ENCODE measurements at places on chromosomes 12 and 14.

DNA sequence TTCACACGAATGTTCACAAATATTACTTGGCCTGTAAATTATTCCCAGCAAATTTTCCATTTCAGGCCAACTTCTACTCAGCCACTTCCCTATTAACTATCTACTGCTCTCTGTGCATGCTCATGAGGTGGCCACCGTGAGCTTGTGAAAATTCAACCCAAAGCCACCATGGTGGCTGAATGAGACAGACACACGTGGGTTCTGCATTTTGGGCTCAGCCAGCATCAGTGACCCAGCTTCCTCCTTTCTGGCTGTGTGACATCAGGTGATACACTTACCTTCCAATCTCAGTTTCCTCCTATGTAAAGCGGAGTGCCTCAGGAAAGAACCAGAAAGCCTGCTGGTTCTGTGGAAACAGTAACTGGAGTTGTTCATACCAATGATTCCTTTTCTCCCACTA lies 175.8 kb downstream of the FOXN3 start:
- DNase-seq = no peak

DNA sequence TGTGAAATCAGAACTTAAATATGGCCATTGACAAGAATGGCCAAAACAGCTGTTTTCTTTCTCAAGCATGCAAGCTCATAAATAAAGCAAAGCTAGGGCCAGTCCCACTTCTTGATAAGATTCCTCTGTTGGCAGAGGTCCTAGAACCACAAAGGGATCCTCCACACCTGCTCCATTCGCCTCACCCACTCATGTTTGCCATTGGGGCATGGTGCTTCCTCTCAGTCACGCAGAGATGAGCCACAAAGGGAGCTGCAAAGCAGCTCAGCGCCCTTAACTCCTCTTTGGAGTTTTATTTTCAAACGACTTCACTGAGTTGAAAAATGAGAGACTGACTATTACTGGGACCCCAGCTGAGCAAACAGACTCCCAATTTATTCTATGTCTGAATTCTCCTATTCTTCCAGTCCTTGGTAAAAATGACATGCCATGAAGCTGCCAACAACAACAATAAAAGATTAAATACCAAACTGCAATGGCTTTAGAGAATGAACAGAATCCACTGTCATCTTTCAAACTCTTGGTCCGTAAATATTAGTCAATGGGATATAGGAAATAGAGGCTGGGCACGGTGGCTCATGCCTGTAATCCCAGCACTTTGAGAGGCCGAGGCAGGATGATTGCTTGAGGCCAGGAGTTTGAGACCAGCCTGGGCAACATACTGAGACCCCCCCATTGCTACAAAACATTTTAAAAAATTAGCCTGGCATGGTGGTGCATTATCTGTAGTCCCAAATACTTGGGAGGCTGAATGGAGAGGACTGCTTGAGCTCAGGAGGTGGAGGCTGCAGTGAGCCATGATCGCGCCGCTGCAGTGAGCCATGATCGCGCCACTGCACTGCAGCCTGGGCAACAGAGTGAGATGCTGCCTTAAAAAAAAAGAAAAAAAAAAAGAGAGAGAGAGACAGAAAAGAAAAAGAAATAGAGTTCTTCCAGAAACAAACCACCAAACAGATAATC lies 16.4 kb downstream of the MANSC1 start:
- no peak for DNase-seq

DNA sequence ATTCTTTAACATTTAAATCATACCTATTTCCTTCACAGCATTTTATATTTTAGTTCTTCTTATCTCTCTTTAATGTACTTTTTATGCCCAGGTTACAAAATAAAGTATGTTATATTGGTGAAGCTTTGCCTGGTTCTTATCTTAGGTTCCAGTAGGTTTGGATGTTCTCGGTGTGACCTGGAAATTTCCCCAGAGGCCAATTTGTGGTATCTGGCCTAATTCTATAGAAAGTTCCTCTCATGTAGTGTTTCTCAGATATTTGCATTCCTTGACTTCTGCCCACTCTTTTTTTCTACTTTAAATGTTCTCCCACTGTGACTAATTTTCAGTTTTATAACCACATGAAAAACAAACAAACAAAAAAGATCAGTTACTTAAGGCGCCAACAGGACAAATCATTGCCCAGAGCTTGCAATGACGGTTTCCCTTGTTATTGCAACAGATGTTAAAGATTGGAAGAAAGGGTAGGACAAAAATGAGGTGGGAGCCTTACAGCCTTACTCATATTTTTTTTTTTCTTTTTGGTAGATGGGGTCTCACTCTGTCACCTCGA lies 41.2 kb upstream of the PPM1H start:
- no peak for DNase-seq

- DNase-seq = no peak
These were observed 134.2 kb downstream of the SYNE2 start for GRCh38 chr14:63986789-63987533.

DNA sequence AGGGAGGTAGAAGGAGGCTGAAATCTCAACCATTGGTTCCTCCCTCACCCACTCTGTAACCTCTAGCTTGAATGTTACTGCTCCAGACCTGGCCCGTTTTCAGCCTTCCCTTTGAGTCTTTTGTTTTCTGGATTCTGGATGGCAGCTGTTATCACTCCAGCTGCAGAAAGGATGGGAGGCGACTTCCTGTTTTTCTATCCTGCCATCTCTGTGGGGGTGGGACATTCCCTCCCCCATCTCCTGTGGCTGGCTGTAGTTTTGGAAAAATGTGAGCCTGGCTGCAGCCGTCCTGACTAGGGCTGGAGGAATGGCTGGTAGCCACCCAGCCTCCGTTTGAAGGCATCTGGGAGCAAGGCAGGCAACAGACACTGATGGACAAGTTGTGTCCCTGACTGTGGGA lies 2.9 kb upstream of the PPFIBP1 start:
- DNase-seq = no peak

- no peak for DNase-seq
These were observed 122.9 kb downstream of the PPHLN1 start for GRCh38 chr12:42448841-42449240.

- no peak for DNase-seq
These were observed 6.0 kb upstream of the GPR84 start for GRCh38 chr12:54370171-54370730.

GRCh38 chr12:49864798-49865090 lies 21.8 kb upstream of the BCDIN3D start:
- DNase-seq = no peak

DNA sequence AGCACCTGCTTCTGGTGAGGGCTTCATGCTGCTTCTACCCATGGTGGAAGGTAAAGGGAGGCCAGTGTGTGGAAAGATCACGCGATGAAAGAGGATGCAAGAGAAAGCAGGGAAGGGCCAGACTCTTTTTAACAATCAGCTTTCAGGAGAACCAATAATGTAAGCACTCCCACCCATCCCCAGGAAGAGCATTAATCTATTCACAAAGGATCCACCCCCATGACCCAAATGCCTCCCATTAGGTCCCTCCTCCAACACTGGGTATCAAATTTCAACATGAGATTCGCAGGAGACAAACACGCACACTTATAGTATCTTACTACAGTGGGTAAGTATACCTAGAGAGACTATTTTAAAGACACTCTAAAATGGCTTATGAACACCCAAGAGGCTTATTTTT lies 80.5 kb upstream of the TMCC3 start:
- DNase-seq = no peak

GRCh38 chr12:97923546-97923945 lies 460.9 kb downstream of the RMST start:
- no peak for DNase-seq

Measured in stimulated activated CD4-positive, alpha-beta T cell treated with anti-CD3 and anti-CD28 coated beads, Interleukin-15, amount 100 ng/mL, for 1 hour (primary cell).